ENCODE measurements at places on chromosomes 1 and 21.

GRCh38 chr1:171585715-171586114 is 36.3 kb upstream of the MYOCOS start:
- DNase-seq = no peak

DNA sequence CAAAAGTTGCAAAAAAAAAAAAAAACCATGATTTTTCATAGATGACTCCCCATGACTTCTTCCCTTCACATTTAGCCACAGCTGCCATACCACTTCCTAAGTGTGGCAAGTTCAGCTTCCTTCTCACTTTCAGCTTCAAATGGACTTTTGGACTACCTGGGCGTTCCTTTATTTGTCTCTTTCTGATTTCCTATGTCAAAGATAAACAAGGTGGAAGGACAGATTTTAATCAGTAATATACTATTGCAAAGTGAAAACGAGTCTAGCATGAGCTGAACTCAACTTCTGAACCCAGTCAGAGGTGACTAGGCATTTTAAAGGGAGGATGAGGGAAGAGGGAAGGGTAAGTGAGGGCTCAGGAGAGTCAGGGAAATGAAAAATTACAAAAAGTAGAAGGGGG is 14.4 kb upstream of the SCCPDH start:
- DNase-seq = no peak

DNA sequence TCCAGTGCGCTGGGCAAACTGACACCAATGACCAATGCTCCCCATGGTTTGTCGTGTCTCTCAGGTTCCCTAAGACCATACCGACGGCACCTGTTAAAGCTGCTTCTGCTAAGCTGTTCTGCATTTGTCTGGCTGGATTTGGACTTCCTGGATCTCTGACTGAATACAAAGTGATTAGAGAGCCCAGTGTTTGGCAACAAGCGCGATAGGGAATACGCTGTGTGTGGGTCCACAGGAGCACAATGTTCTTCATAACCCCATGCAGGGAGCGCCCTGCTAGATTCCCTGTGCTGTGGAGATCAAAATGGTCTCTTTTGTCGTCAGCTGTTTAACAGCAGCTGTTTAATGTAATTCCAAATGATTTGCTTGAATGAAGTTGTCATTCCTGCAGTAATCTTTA is 26.0 kb upstream of the ESRRG start:
- DNase-seq = no peak

DNA sequence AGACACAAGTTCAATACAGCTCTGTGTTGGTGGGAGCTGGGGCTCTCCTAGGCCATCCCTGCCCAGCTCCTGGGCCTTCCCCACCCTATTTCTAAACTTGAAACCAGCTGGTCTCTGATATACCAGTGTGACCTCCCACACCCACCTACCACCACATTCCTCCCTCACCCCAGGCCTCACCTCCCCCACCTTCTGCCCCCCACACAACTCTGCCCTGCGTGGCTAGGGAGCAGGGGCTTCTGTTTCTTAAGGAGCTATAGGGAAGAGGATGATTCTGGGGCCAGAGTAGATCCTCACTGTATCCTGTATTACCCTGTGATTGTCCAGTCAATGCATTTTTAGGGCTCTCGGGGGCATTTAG is 16.5 kb downstream of the NES start:
- DNase-seq = no peak

GRCh38 chr1:168223681-168224540 is 1.9 kb upstream of the SFT2D2 start:
- no peak for DNase-seq
